ENCODE measurements at places on chromosomes 2 and 18.

GRCh38 chr18:79526468-79527460, 131.0 kb downstream of the NFATC1 start:
- DNase-seq = no peak

DNA sequence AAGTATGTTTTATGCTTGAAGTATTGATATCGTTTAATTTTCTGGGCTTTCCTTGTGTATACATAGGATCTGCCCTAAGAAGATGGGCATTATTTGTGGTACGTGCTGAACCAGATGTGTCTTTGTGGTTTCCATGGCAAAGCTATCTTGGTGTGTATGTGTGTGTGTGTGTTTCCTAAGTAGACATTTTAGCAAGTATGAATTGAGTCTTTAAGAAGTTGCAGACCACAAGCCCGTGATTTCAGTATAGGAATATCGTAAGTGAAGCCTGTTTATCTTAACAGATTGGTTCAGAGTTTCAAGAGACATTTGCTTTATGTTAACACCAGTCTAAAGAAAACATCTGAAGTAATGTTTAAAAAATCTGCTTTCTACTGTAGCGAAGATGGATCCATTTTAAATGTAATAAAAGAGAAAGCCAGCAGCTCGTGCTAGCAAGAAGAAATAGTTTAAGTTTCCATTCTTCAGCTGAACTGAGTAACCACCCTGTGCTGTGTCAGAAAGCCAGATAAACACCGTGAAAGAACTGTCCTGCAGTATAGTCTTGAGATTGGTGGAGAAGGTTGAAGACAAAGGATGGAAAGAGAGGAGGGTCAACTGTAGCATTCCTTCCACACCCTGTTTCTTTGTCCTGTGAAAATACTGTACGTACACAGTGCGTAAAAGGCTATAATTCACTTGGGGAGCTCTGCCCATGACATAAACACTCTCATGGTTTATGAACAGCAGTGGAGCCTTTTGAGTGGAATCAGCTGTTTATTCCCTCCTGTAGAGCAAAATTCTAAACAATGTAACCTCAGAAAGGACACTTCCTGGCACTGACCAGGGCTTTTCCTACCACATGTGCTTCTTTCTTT, 91.9 kb upstream of the FOSL2 start:
- DNase-seq = no peak

DNA sequence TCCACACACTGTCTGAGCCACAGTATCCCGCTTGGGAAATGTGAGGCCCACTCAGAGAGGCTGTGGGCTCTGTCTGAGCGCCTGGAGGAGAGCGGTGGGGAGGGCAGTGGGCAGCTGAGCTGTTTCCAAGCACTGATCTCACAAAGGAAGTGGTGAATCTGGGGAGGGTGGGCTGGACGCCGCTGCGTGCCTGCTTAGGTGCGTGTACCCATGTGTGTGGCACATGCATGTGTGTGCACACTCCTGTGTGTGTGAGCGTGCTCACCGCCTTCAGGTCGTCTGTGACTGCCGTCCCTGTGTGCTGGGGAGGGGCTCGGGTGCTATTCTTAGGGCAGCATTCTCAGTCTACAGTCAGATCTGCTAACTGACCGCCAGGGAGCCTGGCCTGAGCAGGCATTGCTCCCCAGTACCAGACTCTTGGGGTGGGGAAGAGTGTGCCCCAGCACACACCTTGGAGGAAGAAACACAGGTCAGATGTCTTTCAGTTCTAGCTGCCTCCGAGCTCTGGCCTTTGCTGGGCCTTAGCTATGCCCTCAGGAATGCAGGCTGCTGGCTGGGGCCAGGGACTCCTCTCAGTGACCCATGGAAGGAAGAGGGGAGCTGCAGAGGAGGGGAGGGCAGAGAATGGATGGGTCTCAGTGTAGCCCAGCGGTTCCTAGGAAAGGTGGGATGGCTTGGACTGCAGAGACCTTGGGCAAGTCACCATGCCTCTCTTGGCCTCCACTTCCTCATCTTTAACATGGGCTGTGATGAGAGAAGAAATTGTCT, 31.4 kb downstream of the KCNIP3 start:
- no peak for DNase-seq

DNA sequence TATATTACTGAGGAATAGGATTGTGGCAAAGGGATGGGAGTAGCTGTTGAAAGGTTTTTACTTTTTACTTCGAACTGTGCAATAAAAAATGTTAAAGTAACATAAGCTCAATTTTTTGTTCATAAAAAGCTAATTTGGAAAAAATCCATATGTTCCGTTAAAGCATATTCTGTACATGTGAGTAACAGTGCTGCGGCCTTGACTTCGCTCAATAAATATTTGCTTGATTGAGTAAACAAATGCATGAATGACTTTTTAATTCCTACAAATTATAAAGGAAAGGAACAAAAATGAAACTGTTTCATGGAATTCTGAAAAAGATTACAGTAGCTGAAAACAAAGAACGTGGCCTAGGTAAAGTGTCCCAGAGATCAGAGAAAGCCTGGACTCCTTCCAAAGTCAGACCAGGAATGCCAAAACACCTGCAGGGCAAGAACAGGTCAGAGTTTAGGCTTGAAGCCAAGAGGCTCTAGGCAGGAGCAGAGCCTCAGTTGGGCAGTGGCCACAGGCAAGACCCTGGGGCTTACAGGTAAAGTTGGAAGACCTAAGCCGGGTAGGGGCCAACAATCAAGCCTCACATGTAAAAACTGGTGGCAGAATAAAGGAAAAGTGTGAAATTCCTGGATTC, 44.3 kb upstream of the FIGN start:
- no peak for DNase-seq

DNA sequence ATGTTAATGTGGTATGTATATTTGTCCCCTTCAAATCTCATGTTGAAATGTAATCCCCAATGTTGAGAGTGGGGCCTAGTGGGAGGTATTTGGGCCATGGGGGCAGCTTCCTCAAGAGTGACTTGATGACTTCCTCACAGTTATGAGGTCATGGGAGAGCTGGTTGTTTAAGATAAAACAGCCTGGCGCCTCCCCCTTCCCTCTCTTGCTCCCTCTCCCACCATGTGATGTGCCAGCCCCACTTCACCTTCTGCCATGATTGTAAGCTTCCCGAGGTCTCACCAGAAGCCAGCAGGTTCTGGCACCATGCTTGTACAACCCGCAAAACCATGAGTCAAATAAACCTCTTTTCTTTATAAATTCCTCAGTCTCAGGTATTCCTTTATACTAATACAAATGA, 258.3 kb upstream of the POU3F3 start:
- DNase-seq = no peak

- no peak for DNase-seq
Measured at GRCh38 chr2:227351639-227352038, 26.6 kb downstream of the MFF start.

- no peak for DNase-seq
Measured at GRCh38 chr18:23626451-23627279, 36.0 kb downstream of the ANKRD29 start.

DNA sequence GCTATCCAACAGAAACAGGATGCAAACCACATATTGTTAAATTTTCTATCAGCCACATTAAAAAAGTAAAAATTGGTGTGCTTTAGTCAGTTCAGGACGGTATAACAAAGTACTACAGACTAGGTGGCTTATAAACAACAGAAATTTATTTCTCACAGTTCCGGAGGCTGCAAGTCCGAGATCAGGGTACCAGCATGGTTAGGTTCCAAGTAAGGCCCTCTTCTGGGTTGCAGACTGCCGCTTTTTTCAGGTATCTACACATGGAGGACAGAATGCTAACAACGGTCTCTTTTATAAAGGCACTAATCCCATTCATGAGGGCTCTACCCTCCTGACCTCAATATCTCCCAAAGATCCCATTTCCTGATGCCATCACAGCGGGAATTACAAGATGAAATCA, 10.5 kb downstream of the SMAD2 start:
- no peak for DNase-seq

DNA sequence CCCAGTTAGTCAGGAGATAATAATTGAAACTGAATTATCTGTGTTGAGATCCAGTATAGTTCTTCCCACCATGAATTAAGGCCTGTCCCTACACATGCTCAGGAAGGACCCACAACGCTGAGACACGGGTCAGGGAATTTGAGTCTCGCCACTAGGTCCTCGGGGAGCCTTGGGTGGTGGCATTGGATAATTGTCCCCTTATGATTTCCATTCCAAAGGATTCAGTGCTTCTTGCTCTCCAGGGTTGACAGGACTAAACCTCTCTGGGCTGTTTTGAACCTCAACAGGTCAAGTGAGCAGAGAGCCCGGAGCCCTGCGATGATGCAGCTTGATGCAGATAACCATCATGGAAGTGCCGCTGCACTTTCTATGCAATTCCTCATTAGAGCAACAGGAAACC, 253.7 kb upstream of the PXDN start:
- no peak for DNase-seq

DNA sequence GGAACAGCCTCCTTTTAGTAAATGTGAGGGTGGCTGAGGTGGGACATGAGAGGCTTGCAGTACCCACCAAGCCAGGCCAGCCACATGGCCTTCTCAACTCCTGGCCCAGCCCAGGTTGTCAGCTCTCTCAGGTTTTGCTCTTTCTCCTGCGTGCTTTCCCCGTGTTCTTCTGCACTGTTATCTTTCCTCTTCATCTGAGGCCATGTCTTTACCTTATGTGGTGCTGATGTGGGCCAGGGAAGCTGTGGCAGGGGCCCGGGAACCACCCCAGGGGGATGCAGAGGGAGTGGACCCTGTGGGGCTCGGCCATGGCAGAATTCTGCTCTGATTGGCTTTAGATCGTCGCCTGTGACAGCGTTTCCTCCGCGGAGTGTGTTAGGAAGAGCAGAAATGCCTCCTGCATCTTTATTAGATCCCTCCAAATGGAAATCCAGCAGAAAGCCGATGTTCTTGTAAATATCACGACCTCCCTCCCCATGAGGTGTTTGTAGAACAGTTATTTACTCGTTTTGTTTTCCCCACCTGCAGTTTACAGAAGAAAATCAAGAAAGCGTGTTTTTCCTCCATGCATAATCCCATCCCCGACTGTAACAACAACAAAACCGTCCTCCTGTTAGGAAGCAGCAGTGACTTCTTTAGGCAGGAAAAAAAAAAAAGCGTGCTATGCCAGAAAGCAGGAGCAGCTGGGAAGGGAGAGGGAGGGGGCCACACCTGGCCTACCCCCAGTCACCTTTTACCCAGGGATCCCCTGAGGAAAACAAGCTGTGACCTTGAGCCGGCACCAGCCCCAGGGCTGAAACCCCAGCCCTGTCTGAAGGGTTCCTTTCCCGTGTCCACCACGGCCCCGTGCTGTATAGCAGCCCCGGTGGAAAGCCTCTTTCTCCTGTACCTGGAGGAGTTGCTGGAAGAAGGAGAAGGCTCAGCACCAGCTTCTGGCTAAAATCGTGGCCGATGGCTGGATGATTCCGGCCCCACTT, 54.8 kb downstream of the HPCAL1 start:
- no peak for DNase-seq

DNA sequence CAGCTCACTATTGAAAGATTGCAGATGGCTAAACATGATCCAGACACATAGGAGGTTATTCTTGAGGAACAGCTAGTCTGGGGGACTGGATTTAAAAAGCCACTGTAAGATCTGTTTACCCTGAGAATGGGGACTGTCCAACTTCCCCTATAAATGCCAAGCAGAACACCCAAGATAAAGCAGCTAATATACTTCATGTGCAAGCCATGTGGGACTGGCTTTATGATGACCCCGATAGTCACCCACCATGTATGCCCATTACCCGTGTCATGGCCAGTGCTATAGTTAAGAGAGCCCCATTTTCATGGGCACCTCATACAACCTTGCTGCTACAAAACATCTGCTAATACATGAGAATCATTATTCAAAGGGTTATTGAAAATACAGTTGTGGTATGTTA, 16.0 kb downstream of the YPEL5 start:
- no peak for DNase-seq

DNA sequence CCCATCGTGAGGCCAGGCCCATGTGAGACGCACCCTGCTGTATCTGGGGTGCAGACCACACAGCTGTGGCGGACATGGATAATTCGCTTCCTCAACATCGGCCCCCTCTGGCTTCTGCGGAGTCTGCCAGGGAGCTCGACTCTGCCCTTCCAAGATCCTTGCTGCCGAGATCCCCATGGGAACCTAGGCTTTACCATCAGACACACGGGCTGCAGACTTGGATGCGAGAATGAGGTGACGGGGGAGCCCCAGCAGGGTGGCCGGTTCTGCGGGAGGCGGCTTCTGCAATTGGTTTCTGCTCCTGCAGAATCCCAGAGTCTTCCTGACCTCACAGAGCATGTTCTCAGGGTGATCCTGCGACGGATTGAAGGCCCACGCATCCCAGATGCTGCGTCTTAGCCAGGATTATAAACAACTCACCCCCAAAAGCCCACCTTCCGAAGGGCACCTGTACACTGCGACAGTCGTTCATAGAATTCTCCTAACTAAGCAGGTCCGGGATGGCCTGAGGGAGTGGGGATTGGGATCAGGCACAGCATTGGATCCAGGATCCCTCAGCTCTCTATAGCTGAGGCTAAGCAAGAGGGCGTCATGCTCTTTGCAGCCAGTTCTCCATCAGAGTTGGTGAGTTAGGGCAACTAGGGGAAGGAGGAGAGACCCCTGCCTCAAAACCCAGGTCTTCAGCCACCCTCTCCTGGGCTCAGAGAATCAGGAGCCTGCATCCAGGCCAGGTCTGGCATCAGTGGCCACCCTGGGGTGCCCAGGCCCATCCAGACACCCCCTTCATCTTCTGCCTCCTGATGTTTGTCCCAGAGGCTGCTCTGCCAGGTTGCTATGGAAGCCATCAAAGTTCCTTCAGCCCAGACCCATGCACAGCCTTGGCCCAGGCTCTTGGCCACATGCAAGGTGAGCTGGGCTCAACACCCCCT, 74.7 kb upstream of the SNTG2 start:
- no peak for DNase-seq

DNA sequence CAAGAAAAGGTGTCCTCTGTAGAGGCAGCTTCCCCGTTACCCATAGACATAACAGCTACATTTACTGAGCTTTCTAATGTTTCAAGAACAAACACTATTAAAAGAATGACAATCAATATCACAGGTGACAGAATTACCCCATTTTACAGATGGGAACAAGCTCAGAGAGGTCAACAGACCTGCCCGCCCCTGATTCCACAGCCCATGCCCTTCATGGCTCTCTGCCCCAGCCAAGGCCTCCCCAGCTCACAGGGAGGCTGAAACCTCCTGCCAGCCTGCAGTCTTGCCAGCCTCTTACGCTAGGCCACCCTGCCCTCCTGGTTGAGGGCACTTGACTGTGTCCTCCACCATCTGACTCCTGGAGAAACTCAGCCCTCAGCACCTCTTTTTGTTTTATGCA, 19.1 kb upstream of the SLC35F6 start:
- DNase-seq = no peak

DNA sequence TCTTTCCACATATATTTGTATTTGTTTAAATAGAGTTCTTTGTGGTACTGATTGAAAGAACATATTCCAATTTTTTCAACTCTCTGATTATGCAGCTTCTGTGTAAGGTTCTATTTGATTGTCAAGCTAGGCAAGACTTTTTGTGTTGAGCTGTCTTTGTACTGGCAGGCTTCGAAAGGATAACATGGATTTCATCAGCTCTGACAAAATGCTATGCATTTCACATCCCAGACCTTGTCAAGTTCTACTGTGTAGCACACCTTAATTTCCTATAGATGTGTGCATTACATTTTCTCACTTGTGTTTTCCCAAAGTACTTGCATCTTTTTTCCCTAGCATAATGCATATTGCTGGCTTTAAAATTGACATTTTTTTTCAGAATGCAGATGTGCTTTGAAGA, 555.0 kb upstream of the GYPC start:
- DNase-seq = no peak

GRCh38 chr2:43317680-43318079, 91.3 kb upstream of the ZFP36L2 start:
- DNase-seq = no peak

Measured in stimulated activated CD8-positive, alpha-beta memory T cell treated with anti-CD3 and anti-CD28 coated beads, Interleukin-7, amount 100 ng/mL, for 48 hours (primary cell).